Right ventricle myocardium superior (tissue), 1 donor: ENCODE measurements at places on chromosomes 11 and 22.
A peak's percentile ranks its signal among the peaks of the same experiment; 100 is the strongest.

- no peak for DNase-seq
These were observed 58.1 kb downstream of the MAML2 start for GRCh38 chr11:96284917-96285316.

- no peak for DNase-seq
These were observed 90.4 kb downstream of the ARHGAP20 start for GRCh38 chr11:110621826-110622225.

- DNase-seq, result no peak
These were observed 36.0 kb upstream of the PACSIN2 start for GRCh38 chr22:43050995-43051394.

GRCh38 chr11:32109592-32109991 is 18.7 kb downstream of the RCN1 start:
- no peak for DNase-seq

- DNase-seq, result no peak
These were observed 996.7 kb upstream of the CHORDC1 start for GRCh38 chr11:91219535-91219934.

- DNase-seq, result peak; percentile 58
These were observed 47.5 kb upstream of the CDON start for GRCh38 chr11:126109941-126110731.

GRCh38 chr22:20418211-20418788 is 19.3 kb downstream of the SCARF2 start:
- peak; percentile 90 for DNase-seq

DNA sequence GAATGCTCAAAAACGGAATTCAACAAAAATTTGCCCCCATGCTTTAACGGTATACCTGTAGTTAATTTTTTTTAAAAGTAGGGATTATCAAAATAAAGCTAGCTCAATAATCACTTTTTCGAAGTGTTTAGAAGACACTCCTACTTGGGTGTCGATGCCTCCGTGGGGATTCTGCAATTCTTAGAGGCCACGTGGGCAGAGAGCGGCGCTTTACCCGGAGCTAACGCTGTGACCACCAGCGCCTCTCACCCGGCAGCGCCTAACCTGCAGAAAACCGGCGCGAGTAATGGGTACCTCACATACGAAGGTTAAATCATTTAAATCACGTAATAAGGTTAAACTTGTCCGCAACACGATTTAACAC is 583 bp downstream of the TAF1D start:
- DNase-seq, result peak; percentile 71
